ENCODE measurements at places on chromosomes 6 and 20.

- DNase-seq: no peak
Measured at GRCh38 chr6:35960187-35960586, 39.3 kb upstream of the SRPK1 start.

GRCh38 chr6:19929312-19929711 is 92.1 kb downstream of the ID4 start:
- no peak for DNase-seq

DNA sequence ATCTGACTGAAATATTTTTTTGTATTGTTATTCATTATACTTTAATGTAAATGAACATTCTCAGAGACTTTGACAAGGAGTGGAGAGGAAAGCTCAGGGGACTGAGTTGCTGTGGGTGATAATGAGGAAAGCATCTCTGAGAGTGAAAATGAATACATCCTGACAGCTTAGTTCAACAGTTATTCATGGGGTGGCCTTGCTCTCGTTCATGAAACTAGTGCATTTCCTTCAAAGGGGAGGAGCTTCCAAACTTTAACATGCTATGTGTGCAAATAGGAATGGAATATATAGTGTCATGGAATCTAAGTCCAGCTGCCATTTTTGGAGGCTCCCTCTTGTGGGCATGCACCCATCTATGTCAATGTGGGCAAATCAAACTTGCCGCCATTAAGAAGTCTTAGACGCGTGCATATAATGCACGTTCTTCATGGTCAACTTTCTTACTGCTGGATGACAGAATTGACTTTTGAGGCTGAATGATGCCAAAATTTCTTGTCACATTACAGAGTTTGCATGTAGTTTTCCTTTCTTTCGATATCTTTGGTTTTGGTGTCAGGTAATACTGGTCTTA is 124.3 kb upstream of the TMEM170B start:
- DNase-seq: no peak

DNA sequence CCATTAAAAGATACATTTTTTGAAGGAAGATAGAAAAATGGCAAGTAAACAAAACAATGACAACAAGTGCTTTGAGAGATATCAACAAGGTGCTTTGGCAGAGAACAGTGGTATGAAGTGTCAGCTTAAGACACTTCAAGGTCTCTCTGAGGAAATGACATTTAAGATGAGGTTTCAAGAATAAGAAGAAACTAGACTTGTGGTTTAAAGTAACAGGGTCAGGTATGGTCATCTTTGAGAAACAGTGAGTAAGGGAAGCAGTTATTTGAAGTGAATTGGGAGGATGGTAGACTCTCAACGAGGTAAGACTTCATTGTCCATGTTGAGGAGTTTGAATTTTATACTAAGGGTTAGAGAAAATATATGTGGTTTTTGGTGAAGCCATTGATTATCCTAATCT is 77.8 kb downstream of the SYCP2L start:
- DNase-seq: no peak

GRCh38 chr6:5302220-5302946 is 41.1 kb downstream of the FARS2 start:
- no peak for DNase-seq

DNA sequence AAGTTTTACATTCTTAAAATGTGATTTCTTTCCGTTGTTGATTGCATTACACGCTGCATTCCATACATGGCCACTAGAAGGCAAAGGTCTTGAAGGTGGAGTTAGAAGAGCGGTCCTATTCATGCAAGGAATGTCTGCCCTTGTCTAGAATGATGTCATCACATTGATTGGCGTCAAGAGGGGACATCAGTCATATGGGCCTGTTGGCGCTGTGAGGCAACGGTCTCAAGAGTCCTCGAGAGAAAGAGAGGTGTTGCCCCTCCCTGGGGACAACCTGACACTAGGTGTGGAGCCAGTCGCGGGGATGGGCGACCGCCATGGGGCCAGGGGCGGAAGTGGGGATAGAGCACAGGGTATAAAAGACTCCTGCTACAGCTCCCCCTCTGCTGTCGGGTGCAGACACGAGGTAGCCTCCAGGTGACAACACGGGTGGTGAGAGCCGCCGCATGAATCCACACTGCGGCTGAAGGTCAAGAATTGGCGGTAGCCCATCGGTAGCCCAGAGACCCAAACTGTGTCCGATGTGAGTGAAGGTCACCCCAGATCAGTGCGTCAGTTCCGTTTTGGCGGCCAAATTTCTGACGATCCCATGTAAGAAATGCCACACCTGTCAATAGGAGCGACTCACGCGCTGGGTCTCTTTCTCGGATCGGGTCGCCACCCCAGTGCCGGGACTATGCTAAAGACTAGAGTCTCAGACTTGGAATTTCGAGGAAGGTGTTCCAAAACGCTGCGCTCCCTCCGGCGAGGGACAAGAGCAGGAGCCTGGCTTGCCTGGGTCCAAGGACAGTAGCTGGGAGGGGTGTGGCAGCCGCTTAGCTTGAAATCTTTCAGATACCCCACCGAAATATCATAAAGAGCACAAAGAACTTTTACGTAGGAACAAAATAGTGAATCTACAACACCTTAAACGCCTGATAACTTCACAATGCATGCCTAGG is 93.2 kb upstream of the ZNF184 start:
- DNase-seq: no peak

GRCh38 chr20:10921491-10922010 is 247.8 kb upstream of the JAG1 start:
- no peak for DNase-seq

- DNase-seq: no peak
Measured at GRCh38 chr6:168331058-168331457, 11.5 kb upstream of the DACT2 start.

- DNase-seq: no peak
Measured at GRCh38 chr20:14860410-14860814, 523.0 kb upstream of the FLRT3 start.

DNA sequence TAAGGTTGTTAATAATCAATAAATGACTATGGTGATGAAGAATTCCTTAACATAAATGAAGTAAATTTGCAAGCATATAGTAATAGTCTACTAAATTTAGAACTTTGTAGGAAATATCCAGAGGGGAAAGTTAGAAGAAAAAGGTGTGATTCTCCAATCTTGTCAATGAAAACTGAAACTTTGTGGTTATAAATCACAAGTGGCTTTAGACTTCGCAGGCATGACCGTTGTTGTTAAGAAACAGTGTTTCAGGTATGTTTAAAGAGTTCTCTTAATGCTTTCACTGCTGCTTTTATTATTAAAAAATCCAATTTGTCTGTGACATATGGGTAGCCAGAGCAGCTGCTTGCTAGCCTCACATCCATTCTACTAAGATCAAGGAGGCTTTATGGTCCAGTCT is 475.6 kb upstream of the ADGRB3 start:
- no peak for DNase-seq

DNA sequence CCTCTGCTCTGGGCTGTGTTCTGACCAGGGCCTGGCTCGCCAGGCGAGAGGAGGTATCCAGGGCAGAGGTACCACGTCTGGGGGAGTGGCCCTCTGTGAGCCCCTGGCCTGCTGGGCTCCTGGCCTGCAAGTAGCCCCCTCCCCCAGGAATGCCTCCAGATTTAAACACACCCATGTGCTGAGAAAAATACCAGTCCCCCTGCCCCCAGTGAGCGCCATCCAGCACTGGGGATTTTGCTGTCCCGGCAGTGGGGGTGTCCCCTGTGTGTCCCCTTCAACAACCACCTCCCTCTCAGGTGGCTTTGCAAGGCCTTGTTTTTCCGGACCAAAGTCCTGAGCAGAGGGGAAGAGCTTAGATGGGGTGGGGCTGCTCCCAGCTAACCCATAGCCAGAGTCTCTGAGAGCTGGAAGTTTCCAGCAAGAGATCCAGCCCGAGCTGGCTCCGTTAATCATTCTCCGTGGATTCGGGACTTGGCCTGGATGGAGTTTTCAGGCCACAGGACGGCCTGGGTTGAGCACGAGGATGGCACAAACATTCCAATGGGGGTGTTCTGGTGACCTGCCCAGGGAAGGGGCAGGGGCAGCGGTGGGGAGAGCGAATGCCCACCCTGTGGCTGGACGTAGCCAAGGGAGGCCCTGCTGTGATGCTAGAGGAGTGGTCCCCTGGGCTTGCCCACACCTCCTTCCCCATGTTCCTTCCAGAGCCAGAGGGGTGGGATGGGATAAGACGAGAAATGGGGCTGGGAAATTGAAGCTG is 29.0 kb downstream of the PCK1 start:
- no peak for DNase-seq

DNA sequence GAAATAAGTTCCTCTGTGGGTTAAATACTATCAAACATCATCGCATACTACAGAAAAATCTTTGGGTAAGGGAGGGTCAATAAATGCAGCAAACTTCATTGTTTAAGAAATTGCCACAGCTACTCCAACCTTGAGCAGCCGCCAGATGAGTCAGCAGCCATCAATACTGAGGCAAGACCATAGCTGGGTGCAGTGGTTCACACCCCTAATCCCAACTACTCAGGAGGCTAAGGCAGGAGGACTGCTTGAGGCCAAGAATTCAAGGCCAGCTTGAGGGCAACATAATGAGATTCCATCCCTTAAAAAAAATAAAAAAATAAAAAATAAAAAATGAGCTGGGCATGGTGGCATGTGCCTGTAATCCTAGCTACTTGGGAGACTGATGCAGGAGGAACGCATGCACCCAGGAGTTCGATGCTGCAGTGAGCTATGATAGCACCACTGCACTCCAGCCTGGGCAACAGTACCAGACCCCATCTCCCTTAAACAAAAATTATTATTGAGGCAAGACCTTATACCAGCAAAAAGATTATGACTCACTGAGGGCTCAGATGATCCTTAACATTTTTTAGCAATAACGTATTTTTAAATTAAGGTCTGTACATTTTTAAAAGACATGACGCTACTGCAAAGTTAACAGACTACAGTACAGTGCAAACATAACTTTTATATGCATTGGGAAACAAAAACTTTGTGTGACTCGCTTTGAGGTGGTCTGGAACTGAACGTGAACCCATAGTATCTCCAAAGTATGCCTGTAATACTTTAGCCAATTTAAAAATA is 8.8 kb downstream of the SRPK1 start:
- no peak for DNase-seq

GRCh38 chr6:17101422-17102257 is at the start of gene STMND1:
STMND1 (plus strand) TSS chr6:17102050; CDS start chr6:17102258, 208 bp downstream.
- no peak for DNase-seq
